ENCODE measurements at places on chromosomes 6 and 20.

DNA sequence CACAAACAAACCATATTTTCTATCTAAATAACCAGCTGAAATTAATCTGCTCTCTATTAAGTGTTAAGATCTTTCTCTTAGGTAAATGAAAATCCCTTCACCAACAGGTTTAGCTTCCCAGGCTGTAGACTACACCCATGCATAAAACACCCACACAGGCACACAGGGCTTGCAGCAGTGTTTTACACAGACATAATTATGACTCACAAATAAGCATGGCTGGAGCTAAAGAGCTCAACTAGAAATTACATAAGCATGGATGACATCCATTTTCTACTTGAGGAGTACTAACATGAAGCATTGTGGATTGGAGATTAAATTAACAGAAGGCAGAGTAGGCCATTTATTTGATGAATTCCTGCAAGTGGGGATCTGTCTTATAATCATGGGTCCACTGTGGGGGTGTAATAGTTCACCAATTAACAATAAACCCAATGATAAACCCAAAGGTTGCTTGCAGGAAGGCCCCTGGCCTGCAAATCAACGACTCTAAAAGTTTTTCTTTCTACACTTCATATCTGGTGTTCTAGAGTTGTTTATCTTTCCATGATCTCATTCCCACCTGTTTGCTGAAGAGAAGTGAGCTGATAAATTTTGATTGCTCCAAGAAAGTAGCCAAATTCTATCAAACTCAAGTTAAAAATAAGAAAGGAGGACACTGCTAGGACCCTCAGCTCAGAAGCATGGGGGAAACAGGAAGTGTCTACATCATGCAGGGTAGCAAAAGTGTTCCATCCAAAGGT, 33.8 kb upstream of the E2F3 start:
- DNase-seq = peak; percentile 70

DNA sequence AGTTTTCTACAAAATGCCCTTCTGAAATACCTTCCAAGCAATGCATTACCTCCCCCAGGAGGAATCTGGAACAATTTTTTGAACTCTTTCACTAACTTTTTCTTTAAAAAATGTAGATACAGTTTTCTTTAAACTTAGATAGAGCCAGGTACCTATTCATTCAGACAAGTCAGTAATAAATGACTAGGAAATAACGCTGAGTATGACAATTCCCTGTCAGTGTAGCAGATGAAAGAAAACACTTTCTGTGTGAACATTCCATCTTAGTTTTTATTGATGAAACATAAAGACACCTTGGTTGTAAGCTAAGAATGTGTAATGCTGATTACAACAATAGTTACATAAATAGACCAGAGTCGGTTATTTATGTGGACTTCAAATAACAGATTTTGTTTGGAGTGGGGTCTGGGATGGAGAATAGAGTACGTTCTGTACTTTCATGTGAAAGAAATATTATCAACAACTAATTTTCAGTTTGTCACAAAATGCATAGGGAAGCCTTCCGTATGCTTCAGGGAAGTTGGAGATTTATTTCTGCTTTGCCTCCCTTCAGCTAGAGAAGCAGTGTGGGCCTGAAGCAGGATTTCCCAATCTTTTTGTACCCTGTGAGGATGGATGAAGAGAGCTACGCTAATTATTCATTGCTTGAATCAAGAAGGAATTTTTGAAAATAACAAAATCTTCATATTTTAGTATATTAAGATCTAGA, 19.2 kb upstream of the QKI start:
- DNase-seq = peak; percentile 40

DNA sequence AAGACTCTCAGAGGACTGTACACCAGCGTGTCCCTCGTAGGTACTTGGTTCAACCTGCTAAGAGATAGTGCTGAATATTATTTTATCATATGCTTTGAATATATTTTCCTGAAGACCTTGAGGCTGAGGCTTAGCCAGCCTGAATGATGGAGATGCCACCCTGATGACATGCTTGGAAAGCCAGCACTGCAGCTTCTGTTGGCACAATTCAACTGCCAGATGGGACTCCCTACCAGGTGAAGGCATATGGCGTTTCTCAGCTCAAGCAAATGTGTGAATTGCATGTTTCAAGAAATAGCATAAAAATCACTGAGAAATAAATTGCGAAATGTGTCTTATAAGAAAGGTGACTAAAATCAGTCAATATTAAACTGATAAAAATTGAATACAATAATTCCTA, 228.1 kb upstream of the CST7 start:
- no peak for DNase-seq

GRCh38 chr6:6891949-6892461, 215.8 kb upstream of the RREB1 start:
- DNase-seq = peak; percentile 77

- no peak for DNase-seq
Measured at GRCh38 chr6:14464055-14464454, 346.5 kb downstream of the CD83 start.

DNA sequence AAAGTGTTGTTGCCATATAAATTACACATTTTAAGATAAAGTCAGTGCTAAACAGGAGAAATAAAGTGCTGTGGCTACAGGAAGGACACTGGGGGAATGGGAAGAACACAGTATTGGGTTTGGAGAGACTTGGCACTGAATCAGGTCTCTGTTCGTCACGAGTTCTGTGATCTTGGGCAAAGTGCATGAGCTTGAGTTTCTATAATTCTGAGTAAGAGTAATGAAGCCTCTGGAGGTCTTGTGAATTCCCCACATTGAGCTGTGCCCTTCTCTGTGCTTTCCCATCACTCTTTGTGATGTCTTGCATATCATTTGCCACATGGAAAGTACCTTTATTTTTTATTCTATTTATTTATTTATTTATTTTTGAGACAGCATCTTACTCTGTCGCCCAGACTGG, 16.8 kb upstream of the EEF1A1 start:
- no peak for DNase-seq

- no peak for DNase-seq
Measured at GRCh38 chr6:157110607-157111006, 212.7 kb downstream of the TMEM242 start.

GRCh38 chr20:51511861-51512619, 30.5 kb downstream of the NFATC2 start:
- DNase-seq = no peak

- DNase-seq = no peak
Measured at GRCh38 chr6:44795326-44795725, 407.8 kb downstream of the CDC5L start.

DNA sequence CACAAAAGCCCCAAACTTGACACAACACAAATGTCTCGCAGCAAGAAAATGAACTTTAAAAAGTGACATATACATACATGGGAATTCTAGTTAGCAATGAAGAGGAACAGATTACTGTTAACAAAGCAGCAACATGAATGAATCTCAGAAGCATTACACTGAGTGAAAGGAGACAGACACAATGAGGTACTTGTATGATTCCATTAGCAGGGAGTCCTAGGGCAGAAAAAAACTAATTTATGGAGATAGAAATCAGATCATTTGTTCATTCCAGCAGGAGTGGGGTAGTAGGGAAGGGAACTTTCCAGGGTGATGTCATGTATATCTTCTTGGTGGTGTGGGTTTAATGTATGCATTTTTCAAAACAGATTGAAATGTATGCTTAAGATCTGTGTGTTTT, 524.4 kb downstream of the KIF16B start:
- DNase-seq = no peak

DNA sequence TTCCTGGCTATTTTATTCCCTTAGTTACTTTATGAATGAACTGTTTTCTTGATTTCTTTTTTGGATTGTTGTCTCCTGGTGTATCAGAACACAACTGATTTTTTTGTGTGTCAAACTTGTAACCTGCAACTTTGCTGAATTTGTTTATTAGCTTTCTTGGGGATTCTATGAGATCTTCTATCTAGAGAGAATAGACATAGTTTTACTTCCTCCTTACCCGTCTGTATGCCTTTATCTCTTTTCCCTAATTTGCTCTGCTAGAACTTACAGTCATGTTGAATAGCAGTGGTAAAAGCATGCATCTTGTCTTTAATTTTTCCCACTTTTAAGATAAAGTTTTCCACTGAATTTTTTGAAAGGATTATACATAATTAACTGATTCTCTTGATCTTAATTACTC, 13.2 kb downstream of the RNF146 start:
- no peak for DNase-seq

GRCh38 chr6:135586844-135587243, 89.3 kb upstream of the AHI1 start:
- DNase-seq = no peak

GRCh38 chr20:49868538-49868937, 46.8 kb downstream of the SPATA2 start:
- peak; percentile 18 for DNase-seq

DNA sequence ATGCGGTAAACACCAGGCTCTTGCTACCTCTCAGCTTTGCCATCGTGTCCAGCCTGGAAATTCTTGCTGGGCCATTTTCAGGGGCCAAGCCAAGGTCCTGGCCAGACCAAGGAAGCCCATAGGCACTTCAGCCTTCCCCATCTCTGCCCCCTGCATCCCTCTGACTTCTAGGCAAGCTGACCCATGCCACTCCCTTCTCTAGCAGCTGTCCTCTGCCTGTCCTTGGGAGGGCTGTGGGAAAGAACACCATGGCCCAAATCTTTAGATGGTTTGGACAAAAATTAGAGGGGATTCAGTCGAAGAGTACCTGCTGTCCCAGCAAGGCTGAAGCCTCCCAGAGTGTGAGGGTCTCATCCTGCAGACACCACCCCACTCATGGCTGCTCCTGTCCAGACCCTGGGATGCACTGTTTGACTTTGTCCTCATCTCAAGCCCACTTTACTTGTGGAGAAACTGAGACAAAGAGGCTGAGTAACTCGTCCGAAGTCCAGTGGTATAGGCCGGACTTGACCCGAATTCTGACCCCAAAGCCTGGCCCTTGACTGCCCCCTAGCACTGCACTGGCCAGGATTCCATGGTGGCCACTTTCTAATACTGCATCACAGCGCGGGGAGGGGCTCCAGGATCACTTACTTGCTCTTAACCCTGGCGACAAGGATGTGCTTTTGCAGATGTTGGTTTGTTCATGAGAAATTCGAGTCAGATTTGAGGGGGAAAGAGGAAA, 22.4 kb upstream of the STX16 start:
- DNase-seq = no peak

DNA sequence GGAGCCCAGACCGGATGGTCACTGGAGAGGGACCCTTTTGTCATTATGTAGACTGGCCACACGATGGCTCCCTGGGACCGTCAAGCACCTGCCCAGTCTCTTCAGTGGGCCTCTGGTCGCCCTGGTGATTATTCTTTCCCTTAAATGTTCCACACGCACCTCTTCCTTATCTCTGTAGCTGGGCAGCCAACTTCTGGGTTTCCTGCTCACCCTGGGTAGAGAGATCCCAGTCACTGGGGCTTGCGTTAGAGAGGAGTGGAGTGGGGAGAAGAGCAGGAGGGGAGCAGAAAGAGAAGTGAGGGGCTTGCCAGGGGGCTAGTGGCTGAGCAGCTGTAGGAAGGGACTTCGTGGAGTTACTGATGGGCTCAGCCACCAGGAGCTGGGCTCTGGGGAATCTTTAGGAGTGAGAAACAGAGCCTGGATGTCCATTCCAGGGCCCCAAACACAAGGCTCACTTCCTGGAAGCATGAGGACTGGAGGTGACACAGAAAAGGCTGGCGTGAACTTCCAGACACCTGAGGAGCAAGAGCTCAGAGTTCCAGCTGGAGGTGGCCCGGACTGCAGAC, 150.1 kb downstream of the DHX35 start:
- peak; percentile 11 for DNase-seq

DNA sequence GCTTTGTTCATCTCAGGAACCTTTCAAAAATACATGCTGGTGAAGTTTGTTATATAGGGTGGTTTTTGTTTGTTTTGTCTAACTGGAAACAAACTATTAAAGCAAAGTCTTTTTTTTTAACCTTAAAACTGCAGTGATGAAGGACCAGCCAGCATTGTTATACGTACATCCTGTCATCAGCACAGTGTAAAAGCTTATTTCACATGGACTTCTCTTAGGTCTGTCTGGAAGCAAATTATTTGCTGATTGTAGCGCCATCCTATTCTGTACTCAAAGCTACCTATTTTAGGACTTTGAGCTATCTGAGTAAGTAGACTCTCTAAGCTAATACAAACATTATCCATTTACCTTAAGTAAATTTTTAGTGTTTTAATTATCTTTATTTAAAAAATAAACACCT, 61.7 kb downstream of the SNX9 start:
- no peak for DNase-seq

GRCh38 chr6:88143421-88144157, 22.6 kb downstream of the CNR1 start:
- no peak for DNase-seq

DNA sequence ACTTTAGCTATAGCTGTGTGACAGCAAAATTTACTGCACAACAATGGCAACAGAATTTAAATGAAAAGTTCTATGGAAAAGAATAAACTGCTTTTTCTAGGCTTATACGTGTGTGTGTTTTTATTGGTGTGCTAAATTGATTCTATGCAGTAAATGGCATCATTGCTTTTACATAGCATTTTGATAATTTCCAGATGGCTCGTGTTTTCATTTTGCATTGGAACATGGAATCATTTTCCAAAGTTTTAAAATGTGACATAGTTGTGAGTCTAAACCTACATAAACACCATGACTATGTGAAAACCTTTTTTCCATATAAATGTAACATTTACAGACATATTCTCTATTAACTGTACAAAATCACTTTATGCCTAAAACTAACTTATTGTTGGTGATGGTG, 127.8 kb downstream of the SIM1 start:
- DNase-seq = no peak

- DNase-seq = no peak
Measured at GRCh38 chr6:20402092-20402341, 338 bp downstream of the E2F3 start.

DNA sequence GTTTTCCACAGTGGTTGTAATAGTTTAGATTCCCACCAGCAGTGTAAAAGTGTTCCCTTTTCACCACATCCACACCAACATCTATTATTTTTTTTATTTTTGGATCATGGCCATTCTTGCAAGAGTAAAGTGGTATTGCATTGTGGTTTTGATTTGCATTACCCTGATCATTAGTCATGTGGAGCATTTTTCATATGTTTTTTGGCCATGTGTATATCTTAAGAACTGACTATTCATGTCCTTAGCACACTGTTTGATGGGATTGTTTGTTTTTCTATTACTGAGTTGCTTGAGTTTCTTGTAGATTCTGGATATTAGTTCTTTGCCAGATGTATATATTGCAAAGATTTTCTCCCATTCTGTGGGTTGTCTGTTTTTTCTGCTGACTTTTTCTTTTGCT, 820.1 kb downstream of the TENT5A start:
- DNase-seq = no peak
